Activated naive CD4-positive, alpha-beta T cell treated with anti-CD3 and anti-CD28 coated beads, Interleukin-2, amount 50 U/mL, for 16 hours (primary cell): ENCODE measurements at places on chromosomes 11 and 22.

- DNase-seq: no peak
Observed at GRCh38 chr11:78171951-78172350, 16.5 kb downstream of the KCTD21 start.

DNA sequence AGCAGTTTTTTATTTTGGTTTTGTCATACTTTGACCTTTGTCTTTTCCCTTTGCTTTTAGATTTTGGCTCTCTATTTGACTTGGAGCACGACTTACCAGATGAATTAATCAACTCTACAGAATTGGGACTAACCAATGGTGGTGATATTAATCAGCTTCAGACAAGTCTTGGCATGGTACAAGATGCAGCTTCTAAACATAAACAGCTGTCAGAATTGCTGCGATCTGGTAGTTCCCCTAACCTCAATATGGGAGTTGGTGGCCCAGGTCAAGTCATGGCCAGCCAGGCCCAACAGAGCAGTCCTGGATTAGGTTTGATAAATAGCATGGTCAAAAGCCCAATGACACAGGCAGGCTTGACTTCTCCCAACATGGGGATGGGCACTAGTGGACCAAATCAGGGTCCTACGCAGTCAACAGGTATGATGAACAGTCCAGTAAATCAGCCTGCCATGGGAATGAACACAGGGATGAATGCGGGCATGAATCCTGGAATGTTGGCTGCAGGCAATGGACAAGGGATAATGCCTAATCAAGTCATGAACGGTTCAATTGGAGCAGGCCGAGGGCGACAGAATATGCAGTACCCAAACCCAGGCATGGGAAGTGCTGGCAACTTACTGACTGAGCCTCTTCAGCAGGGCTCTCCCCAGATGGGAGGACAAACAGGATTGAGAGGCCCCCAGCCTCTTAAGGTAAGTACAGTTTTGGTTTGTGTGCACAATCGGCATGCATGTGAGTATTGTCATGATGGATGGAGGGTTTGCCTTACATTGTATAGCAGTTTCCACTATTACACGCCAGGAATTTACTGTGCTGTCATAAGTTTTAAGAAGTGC, 25.0 kb downstream of the EP300 start:
- DNase-seq: no peak

GRCh38 chr11:65180877-65181568, 705 bp upstream of the CAPN1 start:
- DNase-seq: peak; percentile 67

DNA sequence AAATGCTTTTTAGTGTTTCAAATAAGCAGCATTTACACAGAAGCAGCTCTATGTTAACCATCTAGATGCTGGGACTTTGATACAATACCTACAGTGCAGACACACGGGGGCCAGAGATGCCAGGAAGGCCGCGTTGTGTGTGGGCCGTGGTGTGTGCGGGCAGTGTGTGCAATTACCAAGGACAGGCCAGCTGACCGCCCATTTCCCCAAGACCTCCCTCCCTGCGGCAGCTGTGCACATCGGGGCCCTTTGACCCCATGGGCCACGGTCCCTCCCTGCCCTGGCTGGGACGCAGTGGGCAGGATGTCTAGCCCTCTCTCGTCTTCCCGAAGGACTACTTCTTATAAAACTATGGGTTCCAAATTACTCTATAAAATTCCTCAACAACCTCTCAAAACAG, 38.4 kb downstream of the CLTCL1 start:
- DNase-seq: no peak

DNA sequence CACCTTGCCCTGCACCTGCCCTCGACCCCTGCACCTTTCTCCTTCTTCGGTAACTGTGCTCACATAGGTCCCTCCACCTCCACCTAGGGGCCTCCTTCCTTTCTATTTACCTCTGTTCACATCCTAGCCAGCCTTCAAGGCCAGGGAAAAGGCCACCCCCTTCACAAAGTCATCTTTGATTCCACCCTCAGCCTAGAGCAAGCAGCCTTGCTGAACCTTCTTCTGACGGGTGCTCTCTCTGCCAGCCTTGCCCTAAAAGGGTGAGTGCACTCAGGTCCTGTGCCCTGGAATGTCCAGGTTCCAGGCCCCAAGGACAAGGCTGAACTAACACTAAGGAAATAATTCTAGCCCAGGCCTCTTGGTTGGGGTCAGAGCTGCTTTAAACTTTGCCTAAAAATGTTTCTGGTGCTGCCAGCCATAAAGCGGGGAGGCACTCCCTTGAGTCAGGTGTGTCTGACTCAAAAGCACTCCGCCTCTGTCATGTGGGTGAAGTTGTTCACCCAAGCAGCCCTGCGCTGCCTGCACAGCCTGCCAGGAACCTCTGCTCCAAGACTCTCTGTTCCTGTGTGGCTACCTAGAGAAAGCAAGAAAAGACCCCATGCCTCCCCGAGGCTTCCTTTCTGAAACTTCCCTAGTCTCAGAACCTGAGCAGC, 9.2 kb upstream of the FAM83F start:
- DNase-seq: peak; percentile 30

DNA sequence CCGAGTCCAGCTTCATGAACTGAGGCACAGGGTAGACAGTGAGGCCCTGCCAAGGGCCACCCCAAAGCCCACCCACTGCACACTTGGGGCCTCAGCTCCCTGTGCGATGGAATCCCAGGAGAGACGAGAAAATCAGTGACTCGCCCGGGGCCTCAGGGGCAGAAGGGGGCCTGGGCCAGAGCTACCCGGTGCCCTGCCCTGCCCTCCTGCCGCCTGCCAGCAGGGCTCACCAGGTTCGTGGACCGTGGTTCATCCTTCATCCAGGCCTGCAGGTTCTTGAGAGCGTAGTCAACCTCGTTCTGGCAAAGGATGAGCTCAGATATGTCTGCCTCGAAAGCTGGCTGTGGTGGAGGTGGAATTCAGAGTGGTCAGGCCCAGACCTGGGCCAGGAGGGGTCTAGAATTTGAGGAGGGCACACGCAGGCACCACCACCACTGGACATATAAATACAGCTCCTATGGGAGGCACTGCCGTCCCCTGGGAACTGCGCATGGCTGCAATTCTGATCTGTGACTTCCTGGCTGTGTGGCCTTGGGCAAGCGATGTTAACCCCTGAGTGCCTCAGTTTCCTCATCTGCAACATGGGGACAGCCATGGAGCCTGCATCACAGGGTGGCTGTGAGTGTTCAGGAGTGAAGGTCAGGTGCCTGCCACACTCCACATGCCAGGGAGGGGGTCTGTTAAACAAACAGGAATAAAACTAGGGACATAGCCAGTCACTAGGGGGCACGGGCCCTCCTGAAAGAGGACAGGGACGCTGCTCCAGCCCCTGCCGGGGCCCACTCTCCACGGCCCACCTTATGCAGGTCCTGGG, 7.5 kb downstream of the ALDH3B2 start:
- no peak for DNase-seq

DNA sequence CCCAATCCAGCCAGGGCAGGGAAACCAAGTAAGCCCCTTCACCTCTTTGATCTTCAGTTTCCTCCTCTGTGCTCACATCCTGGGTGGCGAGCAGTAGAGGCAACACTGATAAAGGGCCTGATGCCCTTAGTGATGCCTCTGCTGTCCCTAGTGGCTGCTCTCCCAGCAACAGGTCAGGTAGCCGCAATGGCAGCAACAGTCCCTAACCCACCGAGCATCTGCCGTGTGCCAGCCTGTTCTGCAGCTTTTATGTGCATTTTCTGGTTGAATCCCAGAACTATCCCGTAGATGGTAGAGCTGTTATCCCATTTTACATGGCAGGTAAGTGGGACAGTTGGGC, 5.2 kb downstream of the SCYL1 start:
- no peak for DNase-seq

DNA sequence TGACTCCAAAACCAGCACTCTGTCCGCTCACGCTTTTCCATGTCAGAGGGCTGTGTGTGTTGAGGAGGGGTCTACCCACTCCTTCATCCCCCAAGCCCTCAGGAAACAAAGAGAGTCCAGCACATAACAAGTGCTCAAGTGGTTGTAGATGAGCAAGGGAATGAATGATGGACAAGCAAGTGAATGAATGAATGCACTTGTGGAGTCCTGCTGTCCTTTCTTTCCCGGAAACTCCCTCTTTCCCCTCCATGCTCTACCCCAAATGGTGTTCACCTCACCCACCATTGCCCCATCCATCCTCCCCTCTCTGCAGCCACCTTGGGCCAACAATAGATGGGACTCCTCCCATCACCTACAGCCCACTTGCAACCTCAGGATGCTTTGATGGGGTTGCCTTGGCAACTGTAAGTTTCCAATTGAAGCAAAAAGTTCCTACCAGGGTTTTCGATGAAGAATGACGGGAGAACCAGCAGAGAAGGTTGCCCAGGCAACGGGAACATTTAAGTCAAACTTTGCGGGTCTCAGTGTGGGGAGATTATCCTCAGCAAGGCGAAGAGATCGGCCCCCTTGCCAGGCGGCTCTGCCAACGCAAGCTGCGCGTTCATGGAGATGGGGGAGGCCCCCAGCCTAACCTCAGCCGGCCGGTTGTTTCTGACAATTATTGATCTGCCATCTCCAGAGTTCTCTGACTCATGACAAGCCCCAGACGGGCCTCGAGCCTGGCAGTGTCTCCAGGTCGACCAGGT, 51.1 kb downstream of the MCM5 start:
- no peak for DNase-seq

GRCh38 chr11:75277211-75277805, 36.7 kb downstream of the TPBGL start:
- DNase-seq: no peak

GRCh38 chr22:43876866-43877509, 14.7 kb upstream of the SULT4A1 start:
- DNase-seq: no peak
